Thyroid gland (tissue), 4 donors: ENCODE measurements at places on chromosomes 16 and 17. TPM values are rescaled to one million over a fixed set of nuclear protein-coding genes. Genes with fewer than 3 reads are reported as not detected.

DNA sequence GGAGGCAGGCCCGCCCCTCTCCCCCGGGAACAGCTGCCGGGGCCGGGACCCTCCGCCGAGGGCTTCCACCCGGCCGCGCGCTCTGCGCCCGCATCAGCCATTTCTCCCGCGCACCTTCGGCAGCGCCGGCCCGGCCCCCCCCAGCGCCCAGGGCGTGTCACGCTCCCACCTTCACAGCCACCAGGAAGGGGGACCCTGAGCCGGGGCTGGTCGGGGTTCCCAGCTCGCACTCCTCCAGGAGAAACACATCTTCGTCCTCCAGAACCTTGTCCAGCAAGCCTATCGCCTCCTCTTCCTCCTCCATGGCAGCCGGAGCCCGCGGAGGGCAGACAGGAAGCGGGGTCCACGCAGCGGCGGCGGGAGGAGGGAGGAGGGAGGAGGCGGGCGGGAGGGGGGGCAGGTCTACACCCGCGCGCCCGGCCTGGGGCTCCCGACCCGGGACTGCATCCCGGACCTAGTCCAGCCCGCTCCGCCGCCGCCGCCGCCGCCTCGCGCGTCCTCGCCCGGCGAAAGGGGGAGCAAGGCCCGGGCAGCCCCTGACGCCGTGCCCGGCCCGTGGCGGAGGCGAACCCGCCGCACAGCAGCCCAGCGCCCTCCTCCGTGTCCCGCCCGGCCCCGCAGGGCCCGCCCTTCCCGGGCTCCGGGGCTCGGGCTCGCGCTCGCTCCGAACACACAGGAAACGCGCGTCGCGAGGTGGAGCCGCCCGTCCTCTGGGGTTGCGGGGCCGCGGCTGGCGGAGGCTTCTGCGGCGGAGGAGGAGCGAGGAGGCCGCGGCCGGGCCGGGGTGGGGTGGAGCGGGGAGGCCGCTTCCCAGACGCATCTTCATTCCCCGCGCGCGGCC, 70.8 kb downstream of the ABR start:
- no peaks in the 10 kb centered on the region for H3K27me3 ChIP-seq
- H3K4me1 ChIP-seq: peaks cover 11% of the 10 kb centered on the region
- H3K36me3 ChIP-seq: no peaks in the 10 kb centered on the region
- peak; percentile 39 for DNase-seq

GRCh38 chr16:87815567-87815966, 49.8 kb upstream of the KLHDC4 start:
- H3K27ac ChIP-seq: no peak overlapping the region
- no peaks in the 10 kb centered on the region for H3K27me3 ChIP-seq
- DNase-seq: no peak
- H3K4me3 ChIP-seq: no peak overlapping the region
- H3K36me3 ChIP-seq: no peaks in the 10 kb centered on the region

HSD17B1 gene
- total RNA-seq: 4.1 TPM

GRCh38 chr17:48139944-48140343, 32.4 kb downstream of the SNX11 start:
- H3K27me3 ChIP-seq: no peaks in the 10 kb centered on the region
- DNase-seq: no peak
- H3K4me3 ChIP-seq: no peak overlapping the region
- H3K27ac ChIP-seq: no peak overlapping the region
- H3K36me3 ChIP-seq: no peaks in the 10 kb centered on the region
- H3K4me1 ChIP-seq: no peaks in the 10 kb centered on the region

DNA sequence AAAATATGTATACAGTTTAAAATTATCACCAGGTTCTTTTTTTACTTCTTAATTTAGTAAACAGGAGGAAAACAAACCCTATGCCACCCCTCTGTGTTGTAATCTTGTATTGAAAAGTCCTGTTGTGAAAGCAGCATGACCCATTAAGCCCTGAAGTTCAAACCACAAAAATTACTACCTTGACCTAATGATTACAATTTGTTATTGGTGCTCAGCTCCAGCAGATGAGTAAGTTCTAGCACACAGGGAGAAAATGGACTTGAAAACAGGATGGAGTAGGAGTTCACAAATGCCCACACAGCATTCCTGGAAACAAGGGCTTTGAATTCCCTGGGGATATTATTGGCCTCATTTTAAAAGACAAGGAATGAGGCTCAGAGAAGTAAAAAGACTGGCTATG, 505.8 kb upstream of the ERCC4 start:
- DNase-seq: no peak
- no peak overlapping the region for H3K27ac ChIP-seq
- no peaks in the 10 kb centered on the region for H3K4me1 ChIP-seq
- no peak overlapping the region for H3K4me3 ChIP-seq
- no peaks in the 10 kb centered on the region for H3K27me3 ChIP-seq
